ENCODE measurements at places on chromosomes 1 and 21.

DNA sequence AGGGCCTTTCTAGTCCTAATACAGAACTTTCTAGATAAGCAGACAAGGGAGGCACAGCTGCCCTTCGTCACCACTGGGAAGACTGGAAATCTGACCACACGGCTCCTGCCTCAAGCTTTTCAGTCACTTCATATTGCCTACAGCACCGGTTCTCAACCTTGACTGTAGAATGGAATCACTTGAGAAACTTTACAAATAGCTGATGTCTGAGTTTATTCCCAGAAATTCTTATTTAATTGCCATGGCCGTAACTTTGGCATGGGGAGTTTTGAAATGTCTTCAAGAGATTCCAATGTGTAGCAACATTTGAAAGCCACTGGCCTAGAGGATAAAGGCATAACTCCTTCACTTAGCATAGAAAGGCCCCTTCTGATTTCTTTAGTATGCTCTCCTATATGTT is 42.4 kb upstream of the STMN1 start:
- DNase-seq, result no peak

DNA sequence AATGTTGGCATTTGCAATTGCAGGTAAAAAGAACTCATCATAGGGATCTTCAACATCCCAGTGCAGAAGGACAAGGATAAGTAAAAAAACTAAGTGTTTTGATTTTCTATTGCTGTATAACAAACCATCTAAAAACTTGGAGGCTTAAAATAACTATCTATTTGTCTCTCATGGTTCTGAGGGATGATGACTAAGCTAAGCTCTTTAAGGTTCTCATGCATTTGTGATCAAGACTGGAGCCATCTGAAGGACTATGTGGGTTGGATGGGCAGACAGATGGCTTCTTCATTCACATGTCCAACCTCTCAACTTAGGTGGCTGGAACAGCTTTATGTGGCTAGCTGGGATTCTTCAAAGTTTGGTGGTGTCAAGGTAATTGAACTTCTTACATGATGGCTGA is 51.5 kb downstream of the RPL5 start:
- no peak for DNase-seq

DNA sequence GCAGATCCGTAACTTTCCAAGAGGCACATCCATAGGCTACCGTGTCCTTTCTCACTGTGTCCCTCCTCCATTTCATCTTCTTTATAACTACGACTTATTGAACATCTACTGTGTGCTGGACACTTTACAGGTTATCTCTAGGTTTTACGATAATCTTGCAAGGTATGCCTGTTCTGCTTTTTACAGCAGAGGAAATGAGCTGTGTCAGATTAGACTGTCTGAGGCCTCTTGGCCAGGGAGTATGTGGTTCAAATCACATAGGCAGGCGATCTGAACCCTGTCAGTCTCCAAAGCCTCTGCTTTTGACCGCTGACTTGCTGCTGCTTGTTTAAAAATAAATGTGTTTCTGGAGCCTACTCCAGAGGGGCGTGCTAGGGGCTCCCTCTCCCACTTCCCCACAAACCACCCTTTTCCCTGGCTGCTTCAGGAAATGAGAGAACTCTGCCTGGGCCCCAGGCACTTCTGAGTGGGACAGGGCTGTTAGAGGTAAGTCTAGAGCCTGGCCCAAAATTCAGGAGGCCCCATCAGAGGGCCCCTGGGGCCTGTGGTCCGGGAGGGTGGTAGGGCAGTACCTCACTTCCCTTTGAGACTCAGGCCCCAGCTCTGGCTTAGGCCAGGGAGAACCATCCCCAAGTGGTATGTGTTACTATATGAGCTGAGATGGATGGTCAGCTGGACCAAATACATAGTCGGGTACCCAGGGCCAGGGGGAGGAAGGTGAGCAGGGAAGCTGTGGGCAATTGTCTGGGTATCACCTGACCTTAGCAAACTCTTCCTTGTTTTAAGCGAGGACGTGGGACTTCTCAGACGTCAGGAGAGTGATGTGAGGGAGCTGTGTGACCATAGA is 4.4 kb downstream of the PSEN2 start:
- DNase-seq, result no peak

DNA sequence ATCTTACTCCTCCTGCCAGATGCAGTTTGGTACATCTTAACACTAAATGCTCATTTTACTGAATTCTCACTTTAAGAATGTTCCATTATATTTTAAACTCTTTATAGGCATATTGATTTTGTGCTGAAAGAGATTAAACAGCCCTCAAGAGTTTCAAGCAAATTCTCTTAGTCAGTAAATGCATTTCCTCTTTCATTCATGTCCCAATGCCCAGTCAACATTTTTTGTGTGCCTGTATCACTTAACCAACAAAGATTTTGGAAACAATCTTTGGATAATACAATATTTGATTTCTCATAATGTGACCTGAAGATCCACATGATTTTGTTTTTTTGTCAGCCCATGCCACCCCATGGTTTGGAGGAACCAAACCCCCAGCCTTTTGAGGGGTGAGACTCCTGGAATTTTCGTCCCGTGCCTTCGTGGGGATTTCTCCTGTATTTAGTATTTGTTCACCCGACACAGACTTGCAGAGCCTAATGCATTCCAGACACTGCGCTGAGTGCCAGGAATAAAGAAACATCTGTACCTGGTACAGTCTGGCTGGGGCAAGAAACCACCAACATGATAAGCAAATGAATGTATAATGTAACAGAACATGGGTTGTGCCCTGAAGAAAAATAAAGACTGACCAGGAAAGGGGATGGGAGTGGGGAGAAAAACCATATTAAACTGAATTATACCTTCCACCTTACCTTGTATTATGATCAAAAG is 47.1 kb upstream of the ETS2 start:
- no peak for DNase-seq

DNA sequence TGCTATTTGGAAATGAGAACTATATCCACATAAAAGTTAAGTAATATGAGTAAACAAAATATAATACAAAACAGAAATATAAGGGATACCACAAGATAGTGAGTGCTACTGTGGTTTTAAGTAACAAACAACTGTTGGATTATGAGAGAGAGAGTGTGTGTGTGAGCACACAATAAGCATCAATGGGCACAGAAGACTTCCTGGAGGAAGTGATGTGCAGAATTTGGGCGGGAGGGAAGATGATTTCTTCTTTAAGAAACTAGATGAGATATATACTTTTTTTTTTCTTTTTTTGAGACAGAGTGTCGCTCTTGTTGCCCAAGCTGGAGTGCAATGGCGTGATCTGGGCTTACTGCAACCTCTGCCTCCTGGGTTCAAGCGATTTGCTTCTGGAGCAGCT is 7.9 kb upstream of the IER5 start:
- no peak for DNase-seq

DNA sequence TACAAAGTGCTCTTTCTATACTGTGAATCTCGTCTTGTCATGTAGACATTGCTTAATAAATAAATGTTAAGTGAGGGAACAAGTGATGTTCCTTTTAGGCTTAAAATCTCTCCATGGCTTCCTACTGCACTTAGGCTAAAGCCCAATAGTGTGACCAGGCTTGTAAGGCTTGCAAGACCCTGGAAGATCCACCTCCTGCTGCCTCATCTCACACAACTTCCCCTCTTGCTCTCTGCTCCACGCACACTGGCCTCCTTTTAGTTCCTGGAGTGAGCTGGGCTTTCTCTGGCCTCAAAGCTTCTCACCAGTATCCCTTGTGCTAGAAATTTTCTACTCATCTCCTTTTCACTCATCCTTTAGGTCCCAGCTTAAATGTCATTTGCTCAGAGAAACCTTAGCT is 41.5 kb upstream of the DIPK1A start:
- no peak for DNase-seq

DNA sequence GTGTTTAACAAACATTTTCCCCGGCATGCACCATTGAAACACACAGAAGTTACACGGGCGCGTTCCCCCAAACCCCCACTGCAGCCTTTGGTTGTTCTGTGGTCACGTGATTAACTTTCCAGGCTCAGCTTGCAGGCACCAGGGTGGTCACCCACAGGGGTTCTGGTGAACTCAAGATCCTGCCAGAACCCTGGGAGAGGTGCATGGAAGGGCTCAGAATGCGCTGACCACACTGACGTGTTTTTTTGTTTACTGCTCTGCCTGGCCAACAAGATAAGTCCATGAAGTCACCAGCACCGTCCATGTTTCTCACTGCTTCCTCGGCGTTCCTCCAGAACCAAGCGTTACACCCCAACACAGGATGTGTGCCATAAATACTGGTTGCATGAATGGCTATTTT is 229.5 kb upstream of the VAMP3 start:
- DNase-seq, result no peak

- no peak for DNase-seq
Observed at GRCh38 chr1:168419736-168420135, 124.1 kb downstream of the XCL2 start.

GRCh38 chr1:93468662-93469061 is 20.7 kb downstream of the FNBP1L start:
- DNase-seq, result no peak

DNA sequence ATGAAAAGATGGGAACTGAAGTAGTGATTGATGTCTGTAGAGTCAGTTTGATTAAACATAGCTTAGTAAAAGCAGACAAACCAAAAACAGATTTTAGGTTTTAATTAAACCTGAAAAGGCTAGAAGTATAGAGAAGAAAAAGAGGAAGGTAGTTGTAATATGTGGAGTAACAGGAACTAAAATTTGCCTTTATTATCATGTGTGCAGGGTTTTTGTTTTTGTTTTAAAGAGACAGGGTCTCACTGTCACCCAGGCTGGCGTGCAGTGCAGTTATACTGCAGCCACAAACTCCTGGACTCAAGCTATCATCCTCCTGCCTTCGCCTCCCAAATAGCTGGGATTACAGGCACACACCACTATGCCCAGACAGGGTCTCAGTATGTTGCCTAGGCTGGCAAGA is 6.0 kb downstream of the TOR1AIP1 start:
- DNase-seq, result no peak

GRCh38 chr1:28115267-28115666 is 26.9 kb upstream of the EYA3 start:
- DNase-seq, result no peak

GRCh38 chr1:60584371-60584770 is 498.0 kb upstream of the NFIA start:
- no peak for DNase-seq

GRCh38 chr21:34307991-34308532 is 55.7 kb upstream of the KCNE2 start:
- no peak for DNase-seq

GRCh38 chr1:22273686-22274681 is 131.1 kb upstream of the WNT4 start:
- DNase-seq, result no peak

DNA sequence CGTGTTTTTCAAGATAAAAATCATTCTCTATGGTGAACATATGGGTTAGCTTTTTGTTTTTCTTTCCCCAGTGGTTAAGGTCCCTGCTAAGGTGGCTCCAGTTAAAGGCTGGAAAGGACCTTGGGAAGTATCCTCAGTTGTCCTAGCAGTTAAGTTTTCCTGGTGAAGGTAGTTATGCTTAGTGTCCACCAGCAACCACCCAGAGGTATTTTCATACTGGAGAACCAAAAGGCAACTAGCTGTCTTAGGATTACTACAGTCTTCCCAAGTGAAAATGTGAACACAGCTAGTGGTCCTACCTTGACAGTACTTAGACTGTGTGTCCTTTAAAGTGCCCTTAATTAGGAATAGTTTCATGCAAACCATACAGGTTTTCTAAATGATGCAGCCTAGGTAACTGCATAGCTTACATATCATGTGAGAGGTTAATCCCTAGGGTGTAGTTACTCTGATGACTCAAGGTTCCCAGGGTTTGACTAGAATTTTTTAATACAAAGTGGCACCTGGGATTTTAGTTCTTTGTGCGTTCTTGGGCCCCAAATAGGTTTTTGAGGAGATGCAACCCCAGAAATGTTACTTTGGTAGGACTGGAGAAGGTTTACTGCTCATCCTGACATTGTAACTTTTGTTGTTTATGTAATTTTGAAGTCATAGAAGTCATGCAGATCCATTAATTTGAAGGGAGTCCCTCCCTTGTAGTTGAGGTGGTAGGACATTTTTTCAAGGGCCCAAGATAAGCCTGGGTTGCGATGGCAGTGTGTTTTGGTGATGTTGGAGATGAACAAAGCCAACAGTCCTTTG is 36.5 kb downstream of the YY1AP1 start:
- no peak for DNase-seq

DNA sequence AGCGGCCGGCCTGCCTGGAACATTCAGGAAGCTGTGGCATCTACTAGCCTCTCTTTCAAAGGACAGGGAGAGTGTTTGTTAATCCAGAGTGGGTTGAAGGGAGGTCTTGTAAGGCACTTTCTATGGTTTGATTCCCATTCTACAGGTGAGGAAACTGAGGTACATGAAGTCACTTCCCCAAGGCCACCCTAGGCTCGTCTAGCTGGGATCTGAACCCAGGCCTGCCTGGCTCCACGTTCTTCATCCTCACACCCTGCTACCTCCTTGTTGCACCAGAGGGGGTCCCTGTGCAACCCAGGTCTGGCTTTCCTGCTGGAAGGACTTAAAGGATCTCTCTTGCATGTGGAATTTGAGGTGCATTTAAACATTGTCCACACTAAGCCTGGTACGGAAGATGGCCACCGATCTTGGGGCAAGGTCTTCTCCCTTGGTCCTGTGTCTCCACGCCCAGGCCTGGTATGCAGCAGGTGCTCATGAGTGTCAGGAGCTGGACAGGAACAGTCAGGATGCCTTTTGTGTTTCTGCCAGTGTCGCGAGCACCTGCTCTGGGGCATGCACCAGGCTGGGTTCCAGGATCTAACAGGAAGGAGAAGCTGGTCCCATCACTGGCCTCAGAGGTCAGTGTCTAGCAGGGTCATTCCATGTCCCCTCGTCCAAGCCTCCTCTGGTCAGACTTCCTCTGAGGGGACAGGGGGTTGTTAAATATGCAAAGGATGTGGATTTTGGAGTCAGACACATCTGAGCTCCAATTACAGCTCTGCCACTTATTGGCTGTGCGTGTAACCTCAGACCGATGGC is 103.2 kb upstream of the RUNX3 start:
- no peak for DNase-seq

DNA sequence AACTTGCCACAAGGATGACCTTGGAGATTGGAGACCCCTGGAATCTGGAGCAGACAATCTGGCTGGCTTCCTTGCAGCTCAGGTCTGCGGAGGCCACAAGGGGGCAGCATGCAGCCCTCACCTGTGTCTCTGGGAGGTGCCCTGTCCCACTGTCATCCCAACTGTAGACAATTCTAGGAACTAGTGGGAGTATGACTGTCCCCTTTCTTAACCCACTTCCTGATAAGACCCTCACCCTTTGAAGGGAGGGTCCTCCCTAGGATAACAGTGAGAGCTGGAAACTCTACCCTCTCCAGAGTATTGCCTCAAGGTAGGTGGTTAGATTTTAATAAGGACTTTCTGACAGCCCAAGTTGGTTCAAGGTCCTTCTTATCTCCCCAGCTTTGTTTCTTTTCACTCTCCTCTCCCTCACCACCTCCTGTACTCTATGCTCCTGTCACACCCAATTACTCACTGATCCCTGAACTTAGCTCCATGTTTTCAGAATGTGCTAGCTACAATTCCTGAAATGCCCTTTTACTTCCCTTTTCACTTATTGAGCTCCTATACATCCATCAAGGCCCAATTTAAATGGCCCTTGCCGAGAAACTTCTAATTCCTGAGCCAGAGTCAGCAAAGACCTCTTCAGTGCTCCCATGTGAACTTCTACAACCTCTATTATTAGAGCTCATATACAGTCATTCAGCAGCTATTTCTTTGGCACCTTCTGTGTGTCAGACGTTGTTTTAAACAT is 9.2 kb upstream of the KCNQ4 start:
- DNase-seq, result no peak

Data from forelimb muscle (tissue), 1 donor.